ENCODE measurements at places on chromosomes 2 and 18. TPM values are rescaled to one million over a fixed set of nuclear protein-coding genes. Genes with fewer than 3 reads are reported as not detected.

Gene PRKAG3
- total RNA-seq = not detected

Gene PSMD14
- total RNA-seq = 28.7 TPM

DNA sequence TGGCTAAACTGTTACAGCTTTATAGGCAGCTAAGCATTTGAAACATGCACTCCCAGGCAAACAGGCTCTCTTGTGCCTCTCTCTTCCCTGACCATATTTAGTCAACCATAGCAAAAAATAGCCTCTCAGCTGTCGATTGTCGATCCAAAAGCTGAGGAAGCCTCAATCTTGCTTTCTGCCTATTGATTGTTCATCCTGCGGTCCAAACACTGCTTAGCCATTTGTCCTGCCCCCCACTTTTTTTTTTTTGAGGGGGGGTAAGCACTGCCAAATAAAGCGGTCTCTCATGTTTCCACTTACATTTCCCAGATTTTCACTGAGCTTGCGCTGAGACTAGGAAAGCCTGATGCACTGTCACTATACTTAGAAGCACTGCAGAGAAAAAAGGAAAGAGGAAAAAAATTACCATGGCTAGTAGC, 90.8 kb downstream of the MIB1 start:
- DNase-seq = no peak

- no peak for DNase-seq
These were observed 46.6 kb downstream of the KCMF1 start for GRCh38 chr2:85017411-85018048.

DNA sequence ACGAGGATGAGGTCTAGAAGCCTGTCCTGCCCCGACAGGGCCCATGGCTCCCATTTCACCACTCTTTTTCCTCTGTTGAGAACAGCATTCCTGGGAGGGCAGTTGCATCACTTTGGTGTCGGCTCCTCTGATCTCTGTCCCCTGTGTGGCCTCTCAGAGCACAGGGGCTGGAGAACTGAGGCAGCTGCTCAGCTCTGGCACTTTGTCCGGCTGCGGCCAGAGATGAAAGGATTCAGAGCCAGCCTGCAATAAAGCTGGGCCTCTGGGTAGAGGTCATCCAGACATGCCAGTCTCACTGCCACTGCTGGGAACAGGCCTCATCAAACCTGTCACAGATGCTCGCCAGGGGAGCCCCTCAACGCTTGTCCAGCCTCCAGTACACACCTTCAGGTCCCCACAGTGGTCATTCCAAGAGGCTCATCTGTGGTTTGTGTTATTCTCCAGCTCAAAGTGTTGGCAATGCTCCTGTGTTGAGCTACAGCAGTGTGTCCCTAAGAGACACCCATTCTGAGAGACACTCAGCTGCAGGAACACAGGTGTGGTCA, 13.1 kb upstream of the ROCK2 start:
- DNase-seq = no peak

All from T-helper 17 cell (primary cell).